ENCODE measurements at places on chromosomes 2 and 18.

- no peak for DNase-seq
These were observed 260.6 kb upstream of the NT5C1B start for GRCh38 chr2:18849841-18850578.

- no peak for DNase-seq
These were observed 15.9 kb upstream of the C1QL2 start for GRCh38 chr2:119174216-119174992.

- DNase-seq, result no peak
These were observed 151.2 kb upstream of the CCDC68 start for GRCh38 chr18:55110436-55110835.

DNA sequence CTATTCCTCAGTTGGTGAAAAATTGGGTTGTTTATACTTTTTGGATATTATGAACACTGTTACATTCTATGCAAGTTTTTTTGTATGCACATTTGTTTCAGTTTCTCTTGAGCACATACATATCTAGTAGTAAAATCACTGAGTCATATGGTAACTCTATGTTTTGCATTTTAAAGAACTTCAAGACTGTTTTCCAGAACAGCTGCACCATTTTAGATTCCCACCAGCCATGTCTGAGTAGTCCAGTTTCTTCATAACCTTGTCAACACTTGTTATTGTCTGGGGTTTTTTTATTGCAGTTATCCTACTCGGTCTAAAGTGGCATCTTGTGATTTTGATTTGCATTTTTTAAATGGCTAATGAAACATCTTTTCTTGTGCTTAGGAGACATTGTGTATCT lies 100.3 kb upstream of the OTOS start:
- DNase-seq, result no peak

DNA sequence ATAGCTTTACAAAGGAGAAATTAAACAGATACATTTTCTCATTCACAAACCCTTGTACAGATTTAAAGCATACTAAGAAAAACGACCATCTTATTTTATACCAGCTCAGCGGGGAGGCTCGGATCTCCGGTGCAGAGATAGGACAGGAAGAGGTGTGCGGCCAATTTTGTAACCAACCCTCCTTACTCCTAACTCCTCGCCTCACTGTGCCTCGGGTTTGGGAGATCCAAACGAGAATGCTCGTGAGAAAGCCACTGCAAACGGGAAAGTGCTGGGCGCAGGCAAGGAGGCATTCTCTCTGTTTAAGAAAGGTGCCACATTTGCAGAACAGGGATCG lies 1.2 kb downstream of the KDSR start:
- peak; percentile 33 for DNase-seq

DNA sequence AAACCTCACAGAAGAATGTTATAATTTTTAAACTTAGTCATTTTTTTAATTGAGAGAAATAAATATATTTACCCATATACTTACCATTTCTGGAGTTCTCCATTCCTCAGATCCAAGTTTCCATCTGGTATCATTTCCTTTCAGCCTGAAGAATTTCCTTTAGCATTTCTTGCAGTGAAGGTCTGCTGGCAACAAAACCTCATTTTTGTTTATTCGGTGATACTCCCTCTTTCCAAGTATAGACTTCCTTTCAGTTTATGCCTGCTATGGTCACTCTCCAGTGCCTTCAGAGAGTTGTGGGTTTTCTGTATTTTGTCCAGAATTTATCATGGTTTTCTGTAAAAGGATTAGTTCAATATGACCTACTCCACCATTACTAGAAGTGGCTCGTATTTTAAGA lies 17.0 kb downstream of the WDPCP start:
- no peak for DNase-seq

GRCh38 chr2:44623622-44624351 lies 262.0 kb downstream of the CAMKMT start:
- DNase-seq, result no peak

- no peak for DNase-seq
These were observed 578 bp downstream of the IWS1 start for GRCh38 chr2:127525691-127526131.

GRCh38 chr2:224984637-224985036 lies 57.6 kb downstream of the DOCK10 start:
- no peak for DNase-seq

Measured in globus pallidus (tissue), 1 donor.